ENCODE measurements at places on chromosomes 2 and 18.
A peak's percentile ranks its signal among the peaks of the same experiment; 100 is the strongest.

- H3K36me3 ChIP-seq, result no peaks in the 10 kb centered on the region
- no peaks in the 10 kb centered on the region for H3K27me3 ChIP-seq
- H3K27ac ChIP-seq, result no peak overlapping the region
- no peak for DNase-seq
Observed at GRCh38 chr18:58288921-58289797, 245.1 kb downstream of the NEDD4L start.

GRCh38 chr2:12555012-12555645 lies 161.6 kb upstream of the TRIB2 start:
- H3K27ac ChIP-seq, result peak overlapping the region; percentile 13
- no peak overlapping the region for H3K4me3 ChIP-seq
- H3K4me1 ChIP-seq, result peaks cover 16% of the 10 kb centered on the region
- no peaks in the 10 kb centered on the region for H3K36me3 ChIP-seq
- no peaks in the 10 kb centered on the region for H3K27me3 ChIP-seq

GRCh38 chr2:199742884-199743283 lies 108.1 kb downstream of the FTCDNL1 start:
- no peak for DNase-seq
- H3K4me3 ChIP-seq, result no peak overlapping the region
- H3K36me3 ChIP-seq, result no peaks in the 10 kb centered on the region
- no peaks in the 10 kb centered on the region for H3K27me3 ChIP-seq
- H3K4me1 ChIP-seq, result peaks cover 20% of the 10 kb centered on the region

DNA sequence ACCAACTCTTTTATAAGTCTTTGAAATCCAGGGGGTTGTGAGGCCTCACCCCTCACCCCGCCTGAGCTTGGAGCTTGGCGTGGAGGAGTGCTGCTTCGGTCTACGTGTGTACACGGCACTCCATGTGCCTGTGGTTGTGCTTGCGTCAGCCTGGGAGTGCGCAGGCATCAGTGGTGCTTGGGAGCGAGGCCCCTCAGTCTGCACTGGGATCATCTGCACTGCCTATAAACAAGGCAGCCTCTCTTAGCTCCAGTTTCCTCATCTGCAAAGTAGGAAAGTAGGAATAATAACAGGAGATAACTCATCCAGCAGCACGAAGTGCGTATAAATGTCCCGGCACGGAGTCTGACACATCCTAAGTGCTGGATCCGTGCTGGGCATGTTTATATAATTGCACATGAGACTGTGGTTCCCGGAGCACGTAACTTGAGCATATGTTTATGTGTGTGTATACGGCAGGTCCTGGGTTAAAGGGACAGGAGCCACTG lies 1.2 kb downstream of the GYPC start:
- H3K4me1 ChIP-seq, result peaks cover 59% of the 10 kb centered on the region
- H3K36me3 ChIP-seq, result no peaks in the 10 kb centered on the region
- H3K27ac ChIP-seq, result peak overlapping the region; percentile 90
- DNase-seq, result peak; percentile 56

DNA sequence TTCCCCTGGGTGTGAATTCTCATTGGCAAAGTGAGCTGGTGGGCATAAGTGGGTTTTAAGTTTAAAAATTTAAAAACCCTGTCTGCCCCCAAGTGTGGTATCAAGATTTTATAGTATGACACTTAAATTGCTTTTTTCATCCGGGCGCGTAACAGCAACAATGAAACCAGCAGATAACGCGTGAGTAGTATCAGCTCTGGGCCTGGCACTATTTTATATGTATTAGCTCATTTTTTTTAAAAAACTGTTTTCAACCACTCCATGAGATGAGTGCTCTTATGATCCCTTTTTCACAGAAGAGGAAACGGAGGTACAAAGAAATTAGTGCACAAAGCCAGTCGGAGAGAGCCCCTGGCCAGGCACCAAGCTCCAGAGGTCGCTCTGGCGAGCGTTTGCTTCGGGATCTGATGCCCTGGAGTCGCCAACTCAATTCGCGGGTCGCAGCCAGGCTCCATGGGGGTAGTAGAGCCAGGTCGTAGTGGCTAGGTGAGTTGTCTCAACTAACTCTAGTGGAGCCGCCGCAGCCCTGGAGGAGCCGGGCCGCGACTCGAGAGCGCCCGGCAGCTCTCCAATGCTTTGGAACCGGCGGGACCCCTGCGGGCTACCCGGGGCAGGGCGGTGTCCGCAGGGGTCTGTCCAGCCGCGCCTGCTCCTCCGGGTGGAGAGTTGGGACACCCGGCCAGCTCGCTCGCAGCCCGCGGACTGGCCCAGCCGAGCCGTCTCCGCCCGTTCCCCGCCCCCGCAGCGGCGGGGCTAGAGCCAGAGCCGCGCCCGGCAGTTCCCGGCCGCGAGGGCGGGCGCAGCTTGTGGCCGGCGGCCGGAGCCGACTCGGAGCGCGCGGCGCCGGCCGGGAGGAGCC lies at the start of gene IL1R1:
Gene IL1R1, plus strand, starts transcription at position 777 of the 859 bp plus-strand sequence. CDS start 14,979 bp downstream, outside the sequence.
- H3K27ac ChIP-seq, result peak within 1 kb of the TSS; percentile 93
- DNase-seq, result peak; percentile 86
- H3K4me3 ChIP-seq, result peak within 1 kb of the TSS; percentile 88
- H3K27me3 ChIP-seq, result no peaks in the 10 kb centered on the region
- H3K4me1 ChIP-seq, result peaks cover 12% of the 10 kb centered on the region

DNA sequence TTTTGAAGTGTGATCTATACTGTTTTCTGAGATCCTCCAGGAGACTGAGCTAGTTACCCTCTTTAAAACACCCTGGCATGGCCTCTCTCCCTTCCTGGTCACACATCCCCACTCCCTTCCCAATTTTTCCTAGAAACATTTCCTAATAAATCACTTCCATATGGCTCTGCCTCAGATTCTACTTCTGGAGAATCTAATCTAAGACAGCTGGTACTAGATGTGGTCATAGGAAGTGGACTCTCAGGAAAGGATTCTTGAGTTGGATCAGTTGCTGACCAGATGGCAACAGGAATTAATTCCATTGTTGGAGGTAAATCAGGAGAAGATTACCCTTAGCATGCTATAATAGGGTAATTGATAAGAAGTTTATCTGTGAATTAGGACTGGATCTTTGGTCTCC lies 310.5 kb downstream of the SATB2 start:
- H3K4me1 ChIP-seq, result no peaks in the 10 kb centered on the region
- no peak overlapping the region for H3K27ac ChIP-seq
- no peaks in the 10 kb centered on the region for H3K36me3 ChIP-seq
- no peaks in the 10 kb centered on the region for H3K27me3 ChIP-seq
- no peak for DNase-seq

DNA sequence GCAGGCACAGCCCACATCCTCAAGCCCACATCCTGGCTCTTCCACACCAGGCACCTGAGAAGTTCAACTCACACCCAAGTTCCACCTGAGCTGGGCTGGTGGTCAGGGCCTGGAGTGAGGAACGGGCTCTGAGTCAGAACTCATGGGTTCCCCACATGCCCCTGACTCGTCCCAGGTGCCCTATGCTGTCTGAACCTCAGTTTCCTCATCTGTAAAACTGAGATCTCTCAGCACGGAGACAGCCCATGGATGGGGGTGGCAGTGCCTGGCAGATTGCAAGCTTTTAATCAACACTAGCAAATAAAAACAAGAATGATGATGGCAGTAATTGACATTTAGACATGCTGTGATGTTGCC lies 307.8 kb downstream of the NDUFA10 start:
- H3K27me3 ChIP-seq, result no peaks in the 10 kb centered on the region
- no peak overlapping the region for H3K27ac ChIP-seq
- H3K4me1 ChIP-seq, result peaks cover 4% of the 10 kb centered on the region
- no peak overlapping the region for H3K4me3 ChIP-seq
- no peaks in the 10 kb centered on the region for H3K36me3 ChIP-seq

DNA sequence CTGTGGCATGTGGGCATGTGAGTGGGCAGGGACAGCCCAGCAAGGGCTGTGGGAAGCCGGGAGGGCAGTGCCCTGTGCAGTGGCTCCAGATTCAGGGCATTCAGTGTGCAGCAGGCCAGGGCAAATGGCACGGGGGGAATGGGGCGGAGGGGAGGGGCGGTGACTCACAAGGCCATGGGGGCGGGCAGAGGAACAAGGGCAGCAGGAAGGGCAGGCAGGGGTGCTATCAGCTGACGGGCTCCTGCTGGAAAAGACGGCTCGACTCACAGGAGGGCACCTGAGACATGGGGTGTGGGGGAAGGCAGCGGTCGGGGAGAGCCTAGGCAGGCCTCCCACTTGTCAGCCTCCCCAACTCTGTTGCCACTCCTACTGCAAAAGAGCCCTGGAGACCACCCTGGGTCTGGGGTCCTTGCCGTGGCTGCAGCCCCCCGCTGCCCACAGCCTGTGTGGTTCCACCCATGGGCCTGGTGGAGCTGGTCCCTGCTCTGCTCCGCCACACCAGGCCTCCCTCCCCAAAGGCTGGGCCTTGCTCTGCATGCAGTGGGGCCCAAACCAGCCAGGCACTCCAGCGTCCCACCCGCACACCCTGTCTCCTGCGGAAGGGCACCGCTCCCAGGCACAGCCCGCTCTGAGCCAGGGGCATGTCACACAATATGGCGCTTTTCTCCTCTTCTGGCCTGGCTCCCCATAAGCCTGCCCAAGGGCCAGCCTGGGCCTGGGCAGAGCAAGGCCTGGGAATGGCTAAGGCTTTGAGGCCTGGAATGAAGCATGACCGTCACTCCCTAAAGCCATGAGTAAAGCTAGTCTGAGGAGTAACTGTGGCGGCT lies 25.9 kb downstream of the HS6ST1 start:
- peaks cover 62% of the 10 kb centered on the region for H3K4me1 ChIP-seq
- H3K36me3 ChIP-seq, result no peaks in the 10 kb centered on the region
- peak; percentile 91 for DNase-seq
- H3K4me3 ChIP-seq, result no peak overlapping the region
- H3K27ac ChIP-seq, result peak overlapping the region; percentile 60

DNA sequence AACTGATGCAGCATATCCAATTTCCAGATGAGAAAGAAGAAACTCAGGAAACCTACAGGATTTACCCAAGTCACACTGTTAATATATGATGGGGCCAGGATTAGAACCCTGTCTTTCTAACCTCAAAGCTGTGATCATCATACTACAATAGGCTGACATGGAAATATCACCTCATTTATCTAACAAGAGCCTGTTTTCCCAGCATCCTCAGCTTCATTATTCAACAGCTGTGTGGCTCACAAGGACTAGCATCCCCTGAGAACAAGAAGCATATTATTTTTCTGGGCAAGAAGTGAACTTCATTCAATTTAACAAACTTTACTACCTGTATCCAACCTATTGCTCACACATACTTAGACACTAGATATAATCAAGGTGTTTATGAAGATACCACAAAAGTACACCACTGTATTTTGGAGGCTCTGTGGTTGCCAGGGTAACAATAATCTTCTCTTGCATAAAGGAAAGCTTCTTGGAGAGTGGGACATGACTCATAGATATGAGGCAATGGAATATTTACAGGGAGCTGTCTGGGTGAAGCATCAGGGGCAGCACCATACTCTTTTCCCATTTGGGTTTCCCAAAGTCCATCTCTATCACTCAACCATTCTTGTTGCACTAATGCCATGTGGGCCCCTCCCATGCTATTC lies 218.2 kb downstream of the RAD51AP2 start:
- no peaks in the 10 kb centered on the region for H3K4me1 ChIP-seq
- no peaks in the 10 kb centered on the region for H3K27me3 ChIP-seq
- H3K36me3 ChIP-seq, result no peaks in the 10 kb centered on the region
- DNase-seq, result no peak

DNA sequence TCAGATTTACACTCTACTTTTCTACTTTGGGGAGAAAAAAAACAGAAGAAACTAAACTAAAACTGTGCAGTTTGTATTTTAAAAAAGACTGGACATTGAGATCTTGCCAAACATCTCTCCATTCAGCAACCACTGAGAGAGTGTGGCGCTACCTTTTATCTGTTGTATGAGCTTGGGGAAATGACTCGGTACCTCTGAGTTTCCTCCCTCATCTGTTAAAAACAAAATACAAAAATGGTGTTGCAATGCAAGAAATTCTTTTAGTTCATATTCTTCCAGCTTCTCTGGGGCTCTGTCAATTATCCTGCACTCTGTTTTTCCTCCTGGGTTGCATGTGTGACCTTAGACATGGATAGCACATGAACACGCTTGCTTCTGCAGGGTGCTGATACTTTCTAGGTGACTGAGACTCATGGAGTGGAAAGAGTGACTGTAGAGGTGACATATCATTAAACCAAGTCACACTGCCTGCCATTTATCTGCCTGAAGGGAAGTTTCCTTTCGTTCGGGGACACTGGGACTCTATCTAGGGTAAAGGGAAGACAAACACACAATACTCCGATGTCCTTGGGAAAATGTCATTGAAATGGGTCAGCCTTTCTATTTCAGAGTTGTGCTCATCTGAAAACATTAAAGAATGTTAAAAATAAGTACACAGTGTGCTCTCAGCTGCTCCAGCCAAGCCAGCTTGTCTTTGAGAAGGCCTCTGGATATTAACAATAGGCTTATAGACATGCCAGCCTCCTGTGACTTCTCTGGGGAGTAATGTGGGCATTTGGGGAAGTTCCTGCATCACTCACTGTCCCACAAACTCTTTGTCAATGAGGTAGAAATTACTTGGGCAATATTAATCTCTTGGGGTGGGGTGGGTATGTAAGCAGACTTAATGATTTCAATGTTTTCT lies 91.4 kb downstream of the TRIB2 start:
- H3K27ac ChIP-seq, result no peak overlapping the region
- H3K27me3 ChIP-seq, result no peaks in the 10 kb centered on the region
- no peak for DNase-seq

GRCh38 chr2:219179601-219180465 lies 1.8 kb downstream of the RETREG2 start:
- H3K4me3 ChIP-seq, result no peak overlapping the region
- peaks cover 21% of the 10 kb centered on the region for H3K4me1 ChIP-seq
- no peaks in the 10 kb centered on the region for H3K27me3 ChIP-seq
- no peak for DNase-seq

DNA sequence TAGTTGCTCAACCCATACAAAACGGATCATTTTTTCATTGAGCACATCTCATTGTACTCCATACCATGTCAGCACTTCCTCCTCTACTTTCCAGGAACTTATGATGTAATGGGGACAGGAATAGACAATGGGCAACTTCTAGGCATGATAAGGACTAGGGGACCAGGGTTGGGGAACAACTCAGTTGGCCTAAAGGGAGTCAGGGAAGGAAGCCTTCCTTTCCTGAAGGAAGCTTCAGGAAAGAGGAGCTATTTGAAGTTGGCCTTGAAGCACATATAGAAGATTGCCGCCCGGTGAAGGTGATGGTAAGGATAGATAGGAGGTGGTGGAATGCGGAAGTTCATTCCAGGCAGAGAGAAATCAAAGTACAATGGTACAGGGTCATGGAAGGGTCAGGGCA lies 283.9 kb downstream of the SLC8A1 start:
- no peak overlapping the region for H3K27ac ChIP-seq
- no peaks in the 10 kb centered on the region for H3K27me3 ChIP-seq
- no peak overlapping the region for H3K4me3 ChIP-seq
- H3K4me1 ChIP-seq, result no peaks in the 10 kb centered on the region
- H3K36me3 ChIP-seq, result no peaks in the 10 kb centered on the region

- H3K27ac ChIP-seq, result peak overlapping the region; percentile 85
- no peak overlapping the region for H3K4me3 ChIP-seq
- peaks cover 13% of the 10 kb centered on the region for H3K36me3 ChIP-seq
- no peaks in the 10 kb centered on the region for H3K27me3 ChIP-seq
- DNase-seq, result no peak
Observed at GRCh38 chr18:48937869-48938750, 12.7 kb downstream of the SMAD7 start.
